ENCODE measurements at places on chromosomes 12 and 14. TPM values are rescaled to one million over a fixed set of nuclear protein-coding genes. Genes with fewer than 3 reads are reported as not detected.
A peak's percentile ranks its signal among the peaks of the same experiment; 100 is the strongest.

- peak; percentile 21 for DNase-seq
Observed at GRCh38 chr14:91509083-91509877, 830 bp downstream of the PPP4R3A start.

GRCh38 chr14:96581026-96581425 lies 78.8 kb downstream of the PAPOLA start:
- DNase-seq = no peak

DNA sequence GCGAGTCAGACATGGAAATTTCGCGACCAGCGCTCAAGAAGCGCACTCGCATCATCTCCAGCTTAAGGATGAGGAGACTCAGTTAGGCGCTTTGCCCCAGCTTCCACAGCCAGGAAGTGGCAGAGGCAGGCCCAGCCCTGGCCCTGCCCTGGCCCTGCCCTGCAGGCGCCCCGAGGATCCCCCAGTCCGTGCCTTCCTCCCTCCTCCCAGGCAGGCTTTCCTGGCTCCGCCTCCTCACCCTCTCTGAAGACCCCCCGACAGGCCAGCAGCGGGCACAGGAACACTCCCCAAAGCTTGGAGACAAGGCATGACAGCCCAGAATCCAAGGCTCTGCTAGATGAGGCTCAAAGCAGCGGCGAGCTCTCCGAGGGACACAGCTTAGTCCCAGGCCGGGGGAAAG lies 25.1 kb downstream of the UBR7 start:
- no peak for DNase-seq

- DNase-seq = no peak
Observed at GRCh38 chr14:50008974-50009373, 107.4 kb downstream of the VCPKMT start.

GRCh38 chr12:102755266-102755665 lies 161.8 kb downstream of the PAH start:
- DNase-seq = no peak

Gene CCDC88C
- total RNA-seq = 60.2 TPM

Gene ZNF219
- total RNA-seq = 5.5 TPM

Gene NOVA1
- total RNA-seq = not detected

Data from activated T-cell treated with anti-CD3 and anti-CD28 coated beads, Interleukin-2, amount 50 U/mL, for 4 hours (primary cell).